CD4-positive, alpha-beta T cell treated with Interleukin-4 for 4 hours (primary cell): ENCODE measurements at places on chromosomes 4 and X.

- DNase-seq: peak; percentile 49
Measured at GRCh38 chrX:70452143-70452733, 7.6 kb downstream of the DLG3 start.

DNA sequence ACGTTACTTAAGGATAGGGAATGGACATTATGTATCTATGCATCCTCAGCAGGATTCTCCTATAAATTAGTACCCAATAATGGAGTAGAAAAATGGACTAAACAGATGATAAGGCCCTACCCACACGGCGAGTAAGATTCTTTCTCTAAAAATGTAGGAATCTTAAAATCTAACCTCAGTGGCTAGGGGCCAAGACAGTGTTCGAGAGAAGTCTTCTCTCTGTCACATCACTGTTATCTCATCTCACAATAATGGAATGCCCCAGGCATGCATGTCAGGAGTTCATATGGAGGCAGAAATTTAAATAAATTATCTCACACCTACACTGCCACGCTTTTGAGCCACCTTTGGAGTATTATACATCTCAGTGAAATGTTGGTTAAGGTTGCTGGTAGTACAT, 132.9 kb downstream of the LDB2 start:
- DNase-seq: no peak

- DNase-seq: no peak
Measured at GRCh38 chr4:25466966-25467697, 90.1 kb downstream of the ANAPC4 start.

- no peak for DNase-seq
Measured at GRCh38 chrX:132833373-132833772, 125.1 kb downstream of the HS6ST2 start.

- DNase-seq: no peak
Measured at GRCh38 chr4:150720973-150721518, 139.1 kb downstream of the MAB21L2 start.

GRCh38 chr4:2837110-2837903, 6.3 kb upstream of the ADD1 start:
- no peak for DNase-seq

DNA sequence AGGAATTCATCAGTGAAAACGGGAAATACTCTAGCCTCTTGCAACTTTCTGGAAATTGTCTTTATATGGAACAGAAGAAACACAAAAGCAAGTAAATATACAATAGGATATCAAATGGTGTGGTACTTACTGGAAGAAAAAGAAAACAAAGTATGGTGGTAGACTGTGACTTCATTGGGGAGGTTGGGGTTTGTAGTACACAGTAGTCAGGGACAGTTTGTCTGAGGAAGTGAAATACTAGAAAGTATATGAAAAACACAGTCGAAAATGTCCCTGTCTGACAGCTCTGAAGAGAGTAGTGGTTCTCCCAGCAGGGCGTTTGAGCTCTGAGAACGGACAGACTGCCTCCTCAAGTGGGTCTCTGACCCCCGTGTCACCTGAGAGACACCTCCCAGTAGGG, 390.0 kb upstream of the NWD2 start:
- no peak for DNase-seq

GRCh38 chrX:22662776-22663175, 337.0 kb upstream of the DDX53 start:
- DNase-seq: no peak

DNA sequence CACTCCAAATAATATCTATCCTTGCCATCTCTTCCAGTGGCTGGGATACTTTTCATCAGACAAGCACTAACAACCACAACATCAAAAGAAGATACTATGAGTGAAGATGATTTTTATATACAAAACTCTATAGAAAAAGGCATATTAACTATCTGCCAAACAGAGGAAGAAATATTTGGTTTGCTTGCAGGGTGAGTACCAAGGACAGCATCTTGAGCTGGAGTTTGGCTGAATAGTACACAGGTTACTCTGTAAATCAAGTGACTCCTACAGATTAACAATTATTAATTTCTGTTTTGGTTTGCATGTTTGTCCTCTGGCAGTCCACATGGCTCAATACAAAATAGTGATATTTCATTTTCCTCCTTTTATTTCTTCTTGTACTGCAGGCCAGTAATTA, 248.0 kb downstream of the RBMX2 start:
- DNase-seq: no peak

GRCh38 chrX:639151-639550, 8.6 kb downstream of the SHOX start:
- DNase-seq: no peak
